Sigmoid colon (tissue), 7 donors: ENCODE measurements at places on chromosomes 11 and 22. TPM values are rescaled to one million over a fixed set of nuclear protein-coding genes. Genes with fewer than 3 reads are reported as not detected.
A peak's percentile ranks its signal among the peaks of the same experiment; 100 is the strongest.

KLHDC7B gene
- not detected for total RNA-seq

CD59 gene
- total RNA-seq: 160 TPM

PRR33 gene
- not detected for total RNA-seq

- no peak for DNase-seq
These were observed 30.2 kb downstream of the UQCR10 start for GRCh38 chr22:29797351-29797750.

DNA sequence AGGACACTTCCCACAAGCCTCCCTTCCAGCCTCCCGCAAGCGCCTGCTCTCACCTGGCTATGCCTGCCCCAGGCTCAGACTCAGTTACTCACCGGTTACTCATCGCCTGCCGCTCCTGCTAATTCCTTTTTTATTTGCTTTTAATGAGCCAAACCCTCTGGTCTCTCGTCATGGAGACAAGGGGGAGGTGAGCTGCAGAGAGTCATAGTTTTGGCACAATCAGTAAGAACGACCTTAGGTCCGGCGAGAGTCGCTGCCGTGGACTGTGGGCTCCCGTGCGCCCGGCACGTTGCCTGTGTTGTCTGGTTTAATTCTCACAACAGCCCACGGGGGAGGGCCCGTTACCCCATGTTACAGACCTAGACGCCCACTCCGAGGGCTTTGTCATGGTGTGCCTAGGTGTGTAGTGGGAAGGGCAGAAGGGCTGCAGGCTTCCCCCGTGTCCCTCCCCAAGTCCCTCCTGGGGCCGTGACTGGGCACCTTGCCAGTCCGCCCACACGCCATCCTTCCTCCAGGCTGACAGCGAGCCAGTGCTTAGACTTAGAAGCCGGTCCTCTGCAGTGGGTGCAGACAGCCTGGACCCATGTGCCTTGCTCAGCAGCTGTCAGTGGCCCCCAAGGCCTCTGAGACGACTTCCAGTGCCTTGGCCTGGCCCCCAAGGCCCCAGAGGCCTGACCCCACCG, 42.2 kb downstream of the WNT7B start:
- no peak for DNase-seq

GRCh38 chr22:26890870-26891269, 233.5 kb downstream of the MIAT start:
- no peak for DNase-seq

DNA sequence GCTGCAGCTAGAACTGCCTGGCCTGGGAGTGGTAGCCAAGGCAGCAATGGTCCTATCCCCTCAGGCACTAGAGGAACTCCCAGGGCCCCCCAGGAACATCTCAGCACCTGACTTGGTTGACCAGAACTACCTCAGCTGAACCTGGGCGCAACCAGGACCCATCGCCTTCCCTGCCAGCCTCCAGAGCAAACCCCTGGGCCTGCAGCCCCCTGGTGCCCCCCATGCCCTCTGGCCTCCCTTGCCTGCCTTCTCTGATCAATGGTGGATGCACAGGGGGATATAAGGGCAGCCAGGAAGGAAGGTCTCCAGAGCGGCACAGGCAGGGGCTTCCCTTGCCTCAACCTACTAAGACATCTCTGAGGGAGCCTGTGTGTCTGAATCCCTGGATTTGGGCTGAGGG, 13.5 kb downstream of the MS4A10 start:
- DNase-seq: no peak

DNA sequence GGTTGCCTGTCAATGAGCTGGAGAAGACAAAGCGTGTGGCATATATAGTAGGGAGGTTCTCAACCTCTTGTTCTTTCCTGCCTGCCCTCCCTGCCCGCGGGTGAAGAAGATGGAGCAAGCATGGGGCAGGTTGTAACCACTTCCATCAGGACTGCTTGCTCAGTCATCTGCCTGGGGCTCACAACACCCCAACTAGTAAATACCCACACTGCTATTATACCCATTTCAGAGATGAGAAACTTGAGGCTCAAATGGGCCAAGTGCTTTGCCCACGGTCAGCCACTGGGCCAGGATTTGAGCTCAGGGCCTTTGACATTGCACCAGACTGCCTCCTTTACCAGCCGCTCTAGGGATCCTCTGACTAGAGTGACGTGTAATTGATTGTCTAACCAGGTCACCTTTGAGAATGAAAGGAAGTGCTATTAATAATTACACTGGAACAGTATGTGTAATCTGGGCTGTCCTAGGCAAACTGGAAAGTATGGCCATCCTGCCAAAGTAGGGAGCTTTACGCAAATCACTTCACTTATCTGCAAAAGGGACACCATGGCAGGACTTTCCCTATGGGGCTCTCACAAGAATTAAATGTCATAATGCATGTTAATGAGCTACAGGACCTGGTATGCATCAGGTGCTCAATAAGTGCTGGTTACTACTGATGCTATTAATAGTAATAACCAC, 2.8 kb upstream of the CDC42EP1 start:
- no peak for DNase-seq

DNA sequence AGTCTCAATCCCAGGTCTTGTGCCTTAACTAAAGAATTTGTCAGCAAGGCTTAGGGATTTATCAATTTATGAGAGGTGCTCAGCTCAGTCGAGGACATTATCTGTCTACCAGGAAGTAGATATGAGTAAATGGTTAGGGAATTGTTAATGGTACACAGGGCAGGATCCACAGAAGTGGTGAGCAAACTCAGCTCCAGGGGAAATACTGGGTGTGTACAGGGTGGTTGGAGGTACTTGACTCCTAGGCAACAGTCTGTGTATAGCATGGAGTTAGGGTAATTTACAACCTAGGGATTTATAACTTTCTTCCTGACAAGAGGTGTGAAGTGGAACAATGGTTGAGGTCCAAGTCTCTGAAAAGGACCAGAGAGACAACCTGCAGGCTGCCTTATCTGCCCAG, 123.4 kb upstream of the OR9Q1 start:
- no peak for DNase-seq

DNA sequence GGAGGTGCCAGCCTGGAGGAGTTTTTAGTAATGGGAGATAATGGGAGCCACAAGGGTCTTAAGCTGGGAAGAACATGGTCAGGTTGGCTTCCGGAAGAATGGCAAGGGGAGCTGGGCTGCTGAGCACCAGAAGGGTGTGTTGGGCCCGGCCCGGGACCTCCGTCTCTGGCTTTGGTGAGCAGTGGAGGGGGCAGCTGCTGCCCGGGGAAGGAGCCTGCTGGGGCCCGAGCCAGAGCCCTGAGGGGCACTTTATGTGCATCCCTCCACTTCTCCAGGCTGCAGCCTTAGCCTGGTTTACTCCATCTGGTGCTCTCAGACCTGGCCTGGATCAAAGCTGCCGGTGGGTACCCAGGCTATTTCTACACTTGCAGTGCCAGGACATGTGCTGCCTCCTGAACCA, 8.7 kb upstream of the NPAS4 start:
- no peak for DNase-seq

PHRF1 gene
- 11.8 TPM for total RNA-seq

GRCh38 chr11:35426351-35426750, 7.0 kb upstream of the SLC1A2 start:
- no peak for DNase-seq

MUC2 gene
- 2.5 TPM for total RNA-seq

ADAMTS15 gene
- 2.1 TPM for total RNA-seq

- no peak for DNase-seq
These were observed 44.7 kb downstream of the GAB4 start for GRCh38 chr22:16963189-16963945.

DNA sequence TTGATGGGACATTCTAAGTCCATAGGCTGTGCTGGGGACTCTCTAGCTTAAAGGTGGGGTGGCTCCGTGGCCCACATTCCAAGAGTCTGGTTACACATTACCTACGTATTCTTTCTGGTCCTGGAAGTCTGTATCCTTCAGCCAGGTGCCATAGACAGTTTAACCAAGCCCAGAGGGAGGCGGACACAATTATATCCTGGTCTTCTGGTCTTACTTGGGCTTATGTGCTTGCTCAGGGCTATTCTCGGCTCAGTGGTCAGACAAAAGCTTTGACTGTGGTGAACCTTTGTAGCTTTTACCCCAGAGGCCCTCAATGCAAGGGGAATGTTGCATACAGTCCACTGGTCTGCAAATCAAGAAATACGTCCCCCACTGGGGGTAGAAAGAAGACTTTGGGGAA, 3.4 kb upstream of the INCENP start:
- no peak for DNase-seq

EMID1 gene
- total RNA-seq: 2.1 TPM

OR8B2 gene
- not detected for total RNA-seq

SLC43A1 gene
- 19.1 TPM for total RNA-seq

GRCh38 chr11:71298761-71299181, 46.4 kb upstream of the SHANK2 start:
- peak; percentile 55 for DNase-seq

TREH gene
- not detected for total RNA-seq

RGL4 gene
- total RNA-seq: not detected

DNA sequence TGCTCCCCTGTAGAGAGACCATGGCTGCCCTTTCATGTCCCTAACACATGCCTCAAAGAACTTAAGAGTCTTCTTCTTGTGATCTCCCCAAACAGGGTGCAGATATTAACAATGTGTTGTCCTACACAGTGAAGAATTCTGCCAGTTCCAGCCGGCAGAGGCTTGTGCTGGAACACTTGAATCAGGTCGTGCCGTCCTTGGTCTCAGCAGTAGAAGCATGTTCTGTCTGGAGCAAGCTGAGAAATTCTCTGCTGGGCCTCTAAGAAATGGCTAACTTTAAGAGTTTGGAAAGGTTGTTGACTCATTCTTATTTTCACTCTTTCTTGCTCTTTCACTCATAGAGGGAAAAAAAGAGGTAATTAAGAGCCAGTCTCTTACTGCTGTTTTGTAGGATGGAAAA, 71.1 kb upstream of the SLC25A18 start:
- no peak for DNase-seq

- DNase-seq: no peak
These were observed 13.2 kb downstream of the CARS1 start for GRCh38 chr11:3044004-3044403.

DNA sequence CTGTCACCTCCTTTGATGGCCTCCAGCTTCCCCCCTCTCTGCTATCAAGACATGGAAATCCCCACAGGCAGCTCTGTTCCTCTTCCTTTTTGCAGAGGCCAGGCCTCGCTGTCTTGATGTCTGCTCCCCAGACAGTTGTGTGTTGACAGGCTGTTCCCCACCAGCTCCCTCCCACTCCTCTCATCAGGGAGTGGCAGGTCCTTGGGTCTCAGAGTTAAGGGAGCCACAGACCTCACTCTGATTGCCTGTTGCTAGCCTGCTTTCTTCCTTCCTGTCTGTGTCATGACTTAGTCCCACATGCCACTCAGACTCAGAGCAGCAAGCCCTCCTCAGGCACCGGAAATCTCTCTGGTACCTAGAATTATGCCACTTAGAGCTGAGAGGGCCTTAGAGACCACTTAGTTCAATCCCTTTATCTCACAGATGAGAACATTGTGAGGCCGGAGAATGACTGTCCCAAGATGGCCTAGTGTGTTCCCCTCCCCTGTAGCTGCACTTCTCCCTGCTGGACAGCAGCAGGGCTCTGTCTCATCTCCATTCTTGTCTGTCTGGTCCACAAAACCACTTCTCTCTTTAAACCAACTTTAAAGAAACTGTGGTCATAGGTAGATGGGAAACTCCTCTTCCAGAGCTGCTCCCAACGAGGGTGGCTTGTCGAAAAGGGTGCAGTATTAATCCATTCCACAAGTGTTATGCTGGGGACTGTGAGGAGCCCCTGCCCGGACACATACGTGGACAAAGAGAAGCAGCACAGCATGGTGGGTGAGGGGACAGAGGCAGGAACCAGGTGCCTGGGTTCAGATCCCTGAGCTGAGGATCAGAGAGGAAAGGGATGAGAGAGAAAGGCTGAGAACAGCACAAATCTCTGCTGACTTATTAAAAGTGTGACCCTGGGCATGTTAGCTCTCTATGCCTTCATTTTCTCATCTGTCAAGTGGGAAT, 4.2 kb downstream of the AMPD3 start:
- no peak for DNase-seq

DNA sequence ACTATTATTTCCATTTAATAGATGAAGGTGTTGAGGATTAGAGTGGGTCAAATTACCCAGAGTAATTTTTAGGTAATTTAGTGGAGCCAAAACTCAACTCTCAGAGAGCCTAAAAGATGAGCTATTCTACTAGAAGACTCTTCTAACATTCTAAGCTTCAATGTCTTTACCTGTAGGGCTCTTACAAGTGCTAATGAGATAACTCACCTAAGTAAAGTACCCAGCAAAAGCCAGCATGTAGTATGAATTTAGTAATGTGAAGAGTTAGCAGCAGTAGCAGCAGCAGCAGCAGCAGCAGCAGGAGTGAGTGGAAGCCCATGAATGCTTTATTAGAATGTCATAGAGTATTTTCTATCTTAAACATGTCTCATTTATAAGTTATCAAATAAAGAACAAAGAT, 1239.2 kb downstream of the FAM181B start:
- no peak for DNase-seq

APOBEC3A gene
- not detected for total RNA-seq

DNA sequence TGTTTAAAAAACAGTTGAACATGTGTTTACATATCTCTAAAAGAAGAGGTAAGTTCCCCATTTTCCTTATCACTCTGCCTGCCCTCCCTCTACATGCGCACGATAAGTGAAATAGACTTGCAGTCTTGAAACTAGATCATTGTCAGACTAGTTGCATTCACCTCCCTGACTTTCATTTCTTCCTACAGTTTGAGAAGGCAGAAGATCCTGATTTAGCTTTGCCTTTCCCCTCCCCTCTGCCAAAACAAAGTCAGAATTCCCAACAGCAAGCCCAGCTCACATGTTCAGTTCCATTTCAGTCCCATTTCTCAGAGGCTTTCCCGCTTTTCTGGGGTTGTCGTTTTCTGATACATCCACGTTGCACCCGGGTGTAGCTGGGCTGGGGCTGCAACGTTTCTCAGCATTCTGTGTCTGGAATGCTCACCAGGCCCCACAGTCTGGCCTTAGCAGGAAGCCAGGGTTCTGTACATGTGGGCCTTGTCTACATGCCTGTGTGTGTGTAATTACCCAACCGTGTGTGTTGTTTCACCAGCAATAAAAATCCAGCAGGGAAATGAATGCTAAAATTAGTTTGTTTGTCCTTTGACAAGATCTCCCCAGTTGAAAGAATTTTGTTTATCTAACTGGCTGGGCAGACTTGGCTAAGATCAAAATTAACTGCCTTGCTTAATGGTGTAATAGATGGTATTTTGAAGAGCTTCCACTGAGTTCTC, 179.2 kb downstream of the DBX1 start:
- no peak for DNase-seq

- DNase-seq: peak; percentile 80
These were observed 72.6 kb upstream of the PPARA start for GRCh38 chr22:46077669-46078099.

RNF121 gene
- total RNA-seq: 34.6 TPM

DNA sequence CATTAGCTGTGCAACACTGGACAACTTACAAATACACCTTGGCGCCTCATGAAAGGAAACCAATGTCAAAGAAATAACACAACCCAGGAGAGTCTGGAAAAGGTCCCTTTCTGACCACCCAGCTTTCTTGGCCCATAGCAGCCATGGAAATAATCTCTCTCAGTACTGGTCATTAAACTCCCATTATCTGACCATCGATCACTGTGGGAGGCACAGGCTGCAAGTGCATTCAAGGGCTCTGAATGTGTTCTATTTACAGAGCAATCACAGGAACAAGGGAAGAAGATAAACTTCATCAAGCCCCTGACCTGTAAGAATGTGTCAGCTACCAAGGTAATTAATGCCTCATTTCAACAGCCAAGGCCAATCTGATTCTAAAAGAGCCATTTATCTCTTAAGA, 40.1 kb downstream of the CTSC start:
- no peak for DNase-seq

OR5A1 gene
- not detected for total RNA-seq
